ENCODE measurements at places on chromosomes 12 and 14. TPM values are rescaled to one million over a fixed set of nuclear protein-coding genes. Genes with fewer than 3 reads are reported as not detected.

PROX2 gene
- not detected for total RNA-seq

PRIMA1 gene
- total RNA-seq, result not detected

NRDE2 gene
- total RNA-seq, result 10.1 TPM

RPS6KA5 gene
- total RNA-seq, result 0.30 TPM

KRT74 gene
- not detected for total RNA-seq

OTUB2 gene
- 2.6 TPM for total RNA-seq

SLC17A8 gene
- total RNA-seq, result not detected

CACNA2D4 gene
- not detected for total RNA-seq

PZP gene
- total RNA-seq, result not detected

RNASE3 gene
- total RNA-seq, result not detected
